ENCODE measurements at places on chromosomes 5 and 9.

GRCh38 chr9:36093384-36093783 lies 43.1 kb upstream of the GLIPR2 start:
- DNase-seq, result no peak

- peak; percentile 17 for DNase-seq
Observed at GRCh38 chr5:159156426-159157238, 52.7 kb downstream of the RNF145 start.

GRCh38 chr9:38091310-38092199 lies 22.5 kb upstream of the SHB start:
- no peak for DNase-seq

DNA sequence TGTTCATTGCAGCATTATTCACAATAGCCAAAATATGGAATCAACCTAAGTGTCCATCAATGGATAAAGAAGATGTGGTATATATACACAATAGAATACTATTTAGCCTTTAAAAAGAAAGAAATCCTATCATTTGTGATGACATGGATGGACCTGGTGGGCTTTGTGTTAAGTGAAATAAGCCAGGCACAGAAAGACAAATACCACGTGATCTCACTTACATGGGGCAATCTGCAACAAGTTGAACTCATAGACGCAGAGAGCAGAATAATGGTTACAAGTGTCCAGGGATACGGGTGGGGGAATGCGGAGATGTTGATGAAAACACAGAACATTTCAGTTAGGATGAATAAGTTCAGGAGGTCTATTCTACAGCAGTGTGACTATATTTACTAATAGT lies 66.4 kb upstream of the ALDH1B1 start:
- no peak for DNase-seq

DNA sequence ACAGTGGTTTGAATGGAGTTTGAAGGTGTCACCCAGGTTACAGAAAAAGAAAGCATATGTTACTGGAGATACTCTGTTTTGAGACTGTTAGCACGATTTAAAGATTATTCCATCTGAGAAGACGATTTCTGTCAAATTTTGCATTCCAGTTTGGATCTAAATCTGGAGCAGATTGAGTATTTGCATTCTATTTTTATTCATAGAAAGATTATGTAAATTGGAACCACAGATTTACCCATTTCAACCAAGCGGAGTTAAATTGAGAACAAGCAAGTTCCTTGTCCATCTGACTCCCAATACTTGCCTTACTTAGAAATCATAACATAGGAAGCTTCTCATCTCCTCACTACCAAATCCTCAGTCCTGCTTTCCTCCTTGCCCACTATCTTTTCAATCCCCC lies 255.7 kb downstream of the CHSY3 start:
- DNase-seq, result no peak

DNA sequence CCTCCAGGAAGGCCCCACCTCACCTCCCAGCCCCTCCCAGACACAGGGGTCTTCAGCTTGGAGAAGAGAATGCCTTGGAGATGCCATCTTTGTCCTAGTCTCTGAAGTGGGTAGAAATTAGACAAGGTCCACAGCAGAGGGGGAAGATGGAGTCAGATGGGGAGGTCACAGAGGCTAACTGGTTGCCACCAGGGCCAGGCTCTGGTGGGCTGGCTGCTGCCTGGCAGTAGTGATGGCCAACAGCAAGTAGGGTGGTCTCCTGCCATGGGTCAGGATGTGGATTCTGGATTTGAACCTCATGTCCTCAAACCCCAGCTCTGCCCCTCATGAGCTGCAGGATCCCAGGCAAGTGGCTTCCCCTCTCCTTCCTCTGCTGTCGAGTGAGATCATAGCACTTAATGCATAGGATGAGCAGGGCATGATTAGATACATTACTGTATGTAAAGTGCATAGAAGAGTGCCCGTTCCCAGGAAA lies 38.7 kb upstream of the NEK6 start:
- DNase-seq, result no peak

- no peak for DNase-seq
Observed at GRCh38 chr5:168531191-168531590, 2.1 kb downstream of the FBLL1 start.

- peak; percentile 31 for DNase-seq
Observed at GRCh38 chr5:142915813-142916424, 145.7 kb downstream of the ARHGAP26 start.

- DNase-seq, result peak; percentile 40
Observed at GRCh38 chr9:136119061-136119882, 597 bp upstream of the TMEM250 start.

GRCh38 chr5:109479260-109479860 lies 69.6 kb upstream of the PJA2 start:
- DNase-seq, result no peak

- peak; percentile 3 for DNase-seq
Observed at GRCh38 chr5:116492016-116492623, 82.5 kb downstream of the SEMA6A start.

DNA sequence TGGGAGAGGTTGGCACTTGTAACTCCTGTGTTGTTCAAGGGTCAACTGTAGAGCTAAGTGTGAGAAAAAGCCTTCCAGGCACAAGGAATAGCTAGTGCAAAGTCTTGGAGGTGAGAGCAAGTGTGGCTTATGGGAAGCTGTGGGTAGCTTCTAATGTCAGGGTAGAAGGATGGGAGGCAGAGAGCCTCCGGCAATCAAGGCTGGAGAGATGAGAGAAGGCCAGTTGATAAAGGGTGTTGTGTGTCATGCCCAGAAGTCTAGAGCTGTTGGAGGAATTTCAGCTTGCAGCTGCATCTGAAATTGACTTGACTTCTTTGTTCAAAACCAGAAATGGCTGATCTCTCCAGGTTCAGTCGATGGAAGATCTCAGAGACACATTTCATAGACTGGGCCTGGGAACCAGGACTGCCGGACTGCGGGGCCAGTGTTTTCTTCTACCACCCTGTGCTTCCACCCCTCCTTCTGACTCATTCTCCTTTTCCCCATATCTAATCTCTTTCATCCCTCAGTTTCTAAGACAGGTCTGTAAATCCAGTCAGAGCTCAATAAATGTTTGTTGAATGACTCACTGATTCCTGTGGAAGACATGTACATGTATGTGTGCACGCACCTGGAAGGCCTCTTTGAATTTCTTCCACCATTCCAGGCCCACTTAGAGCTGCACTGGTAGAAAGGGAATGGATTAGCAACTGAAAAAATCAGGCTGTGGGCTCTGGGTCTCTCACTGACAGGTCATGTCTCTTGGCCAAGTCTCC lies 67.8 kb upstream of the KLF4 start:
- DNase-seq, result no peak

- no peak for DNase-seq
Observed at GRCh38 chr5:141779503-141779973, 97.5 kb upstream of the ARAP3 start.

DNA sequence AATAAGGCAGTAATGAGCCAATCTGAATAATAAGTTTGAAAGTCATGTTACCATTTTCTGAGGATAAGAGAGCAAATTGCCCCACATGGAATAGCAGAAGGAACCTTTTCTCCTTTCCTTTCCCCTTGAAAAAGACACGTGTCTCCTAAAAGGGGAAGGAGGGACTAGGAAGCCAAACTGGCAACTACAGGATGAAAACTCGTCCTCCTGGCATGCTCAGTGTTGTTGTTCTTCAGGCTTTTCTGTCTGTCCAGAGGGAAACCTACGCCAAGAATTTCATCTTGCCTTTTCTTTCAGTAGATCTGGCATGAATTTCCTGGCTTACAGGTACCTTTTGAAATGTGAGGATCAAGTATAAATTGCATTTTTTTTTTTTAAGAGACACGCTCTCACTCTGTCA lies 355.9 kb upstream of the TLE4 start:
- no peak for DNase-seq

GRCh38 chr9:107935931-107936330 lies 446.4 kb upstream of the KLF4 start:
- no peak for DNase-seq

DNA sequence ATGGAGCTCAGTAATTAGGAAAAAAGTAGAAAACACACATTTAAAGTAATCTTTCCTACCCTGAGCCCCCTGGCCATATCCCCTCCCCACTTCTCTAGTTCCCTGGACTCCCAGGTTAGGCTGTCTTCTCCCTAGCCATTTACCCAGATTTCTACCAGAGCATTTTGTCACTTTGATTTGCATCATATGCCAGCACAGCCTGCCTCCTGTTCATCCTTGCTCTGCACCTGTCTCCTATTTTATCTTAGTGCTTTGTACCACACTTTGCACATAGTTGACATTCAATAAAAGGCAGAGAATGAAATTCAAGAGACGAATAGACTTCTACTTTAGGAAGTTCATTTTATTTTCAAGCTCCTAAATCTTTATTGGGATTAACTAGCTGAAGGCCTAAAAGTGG lies 344.5 kb downstream of the EBF1 start:
- no peak for DNase-seq

- no peak for DNase-seq
Observed at GRCh38 chr9:99833735-99834134, 12.1 kb downstream of the NR4A3 start.

DNA sequence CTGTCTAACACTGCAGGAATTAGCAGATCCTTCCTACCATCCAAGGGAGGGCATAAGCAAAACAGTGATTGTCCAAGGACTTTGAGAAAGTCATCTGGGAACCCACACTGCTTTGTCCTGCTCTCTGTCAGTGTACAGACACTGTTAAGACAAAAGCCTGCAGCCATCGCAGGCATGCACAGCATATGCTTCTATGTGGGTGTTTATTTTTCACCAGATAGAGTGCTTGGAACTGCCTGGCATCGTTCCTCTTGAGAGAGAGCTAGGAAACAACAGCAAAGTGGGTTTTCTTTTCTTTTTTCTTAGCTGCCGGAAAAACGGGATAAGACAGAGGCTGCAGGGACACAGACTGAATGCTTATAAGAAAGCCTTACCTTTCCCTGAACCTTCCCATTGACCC lies 212.3 kb downstream of the ICE1 start:
- DNase-seq, result no peak

DNA sequence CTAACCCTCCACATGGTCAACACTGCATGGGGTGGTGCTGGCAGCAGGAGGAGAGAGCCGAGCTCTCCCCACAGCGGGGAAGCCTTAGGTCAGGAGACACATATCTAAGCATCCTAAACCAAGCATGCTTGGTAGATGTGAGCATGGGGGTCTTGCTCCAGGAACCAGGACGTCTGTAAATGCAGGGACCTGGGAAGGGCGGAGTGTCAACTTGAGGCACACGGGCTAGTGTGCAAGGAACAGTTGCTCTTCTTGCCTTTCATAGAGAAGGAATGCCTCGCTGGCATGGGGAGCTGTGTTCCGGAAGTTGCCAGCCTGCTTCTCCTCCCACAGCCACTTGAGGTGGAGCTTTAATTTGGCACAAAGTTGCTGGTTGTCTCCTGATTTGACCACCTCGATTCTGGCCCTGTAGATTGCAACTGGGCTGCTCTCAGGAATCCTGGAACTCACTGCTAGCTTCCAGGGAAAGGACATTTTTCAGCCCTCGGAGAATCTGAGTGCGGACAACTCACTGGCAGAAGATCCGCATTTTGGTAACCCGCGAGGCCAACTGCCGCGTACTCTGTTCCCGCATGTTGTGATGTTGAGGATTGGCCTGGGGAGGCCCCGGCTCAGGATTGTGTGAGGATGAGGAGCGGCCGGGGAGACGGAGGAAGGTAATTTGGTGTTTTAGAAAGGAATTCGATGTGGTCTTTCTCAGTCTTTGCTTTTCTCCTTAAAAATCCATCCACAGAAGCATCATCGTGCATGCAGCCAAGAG lies 370.3 kb upstream of the IRX1 start:
- DNase-seq, result no peak

DNA sequence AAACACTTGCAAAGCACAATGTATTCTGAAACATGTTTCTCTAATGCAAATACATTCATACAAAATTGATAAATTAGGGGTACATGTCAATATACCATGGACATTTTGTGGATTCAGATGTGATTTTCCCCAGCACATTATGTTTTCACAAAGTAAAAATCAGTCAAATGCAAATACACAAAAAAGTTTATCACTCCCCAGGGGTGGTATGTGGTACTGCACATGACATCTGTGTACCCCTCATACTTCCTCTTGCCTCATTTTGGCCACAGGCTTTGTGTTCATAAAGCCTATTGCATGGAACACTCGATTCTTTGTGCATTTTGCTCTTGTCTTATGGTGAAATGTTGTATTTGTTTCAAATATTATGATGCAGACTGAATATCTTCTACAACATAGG lies 116.8 kb upstream of the PDE4D start:
- no peak for DNase-seq

DNA sequence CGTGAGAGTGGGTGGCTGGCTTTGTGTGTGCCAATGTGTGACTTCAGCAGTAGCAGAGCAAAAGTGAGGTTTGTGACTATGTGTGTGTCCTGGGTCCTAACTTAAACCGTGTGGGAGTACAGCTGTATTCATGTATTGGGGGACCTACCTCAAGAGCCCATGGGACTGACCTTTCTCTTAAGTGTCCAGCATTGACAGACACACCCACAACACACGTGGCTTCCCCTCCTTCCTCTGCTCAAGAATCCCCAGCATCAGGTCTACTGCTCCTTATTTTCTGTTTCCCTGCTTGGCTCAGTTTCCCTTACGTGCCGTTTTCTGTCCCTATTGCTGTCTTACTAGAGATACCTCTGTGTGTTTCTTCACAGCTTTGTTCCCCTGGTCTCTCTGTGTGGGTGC lies 616 bp downstream of the IL11RA start:
- DNase-seq, result no peak

DNA sequence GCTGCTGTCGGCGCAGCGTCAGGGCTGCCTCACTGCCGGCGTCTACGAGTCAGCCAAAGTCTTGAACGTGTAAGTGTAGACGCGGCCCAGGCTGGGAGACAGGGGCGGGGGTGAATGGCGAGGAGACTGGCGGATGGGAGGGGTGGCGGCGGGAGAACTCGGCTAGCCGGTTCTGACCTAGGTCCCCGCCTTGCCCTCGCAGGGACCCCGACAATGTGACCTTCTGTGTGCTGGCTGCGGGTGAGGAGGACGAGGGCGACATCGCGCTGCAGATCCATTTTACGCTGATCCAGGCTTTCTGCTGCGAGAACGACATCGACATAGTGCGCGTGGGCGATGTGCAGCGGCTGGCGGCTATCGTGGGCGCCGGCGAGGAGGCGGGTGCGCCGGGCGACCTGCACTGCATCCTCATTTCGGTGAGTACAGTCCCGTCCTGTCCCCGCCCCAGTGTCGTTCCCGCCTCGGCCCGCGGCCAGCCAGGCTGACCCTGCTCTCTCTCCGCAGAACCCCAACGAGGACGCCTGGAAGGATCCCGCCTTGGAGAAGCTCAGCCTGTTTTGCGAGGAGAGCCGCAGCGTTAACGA lies 745 bp downstream of the GADD45G start:
- peak; percentile 77 for DNase-seq

DNA sequence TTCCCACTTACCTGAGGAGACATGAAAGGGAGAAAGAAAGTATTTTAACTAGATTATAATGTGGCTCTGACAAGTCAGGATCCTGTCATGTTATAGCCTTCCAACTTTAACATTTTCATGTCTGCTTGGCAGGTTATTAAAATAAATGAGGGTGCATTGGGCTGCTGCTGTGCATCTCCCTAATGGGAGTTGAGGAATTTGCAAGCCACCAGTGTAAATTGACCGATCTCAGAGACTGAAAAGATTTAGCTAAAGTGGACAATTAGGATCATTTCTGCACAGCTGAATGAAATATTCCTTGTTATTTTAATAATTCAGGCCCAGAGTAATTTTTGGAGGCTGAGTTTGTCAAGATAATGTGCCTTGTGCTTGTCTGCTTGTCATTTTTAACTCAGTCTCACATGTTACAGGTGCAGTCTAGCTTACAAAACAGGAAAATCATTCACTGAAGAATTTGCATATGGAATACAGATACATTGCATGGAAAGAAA lies 366.3 kb upstream of the ADAMTS16 start:
- no peak for DNase-seq

Measured in activated CD4-positive, alpha-beta T cell treated with anti-CD3 and anti-CD28 coated beads for 48 hours (primary cell).